ENCODE measurements at places on chromosomes 2 and 18.

DNA sequence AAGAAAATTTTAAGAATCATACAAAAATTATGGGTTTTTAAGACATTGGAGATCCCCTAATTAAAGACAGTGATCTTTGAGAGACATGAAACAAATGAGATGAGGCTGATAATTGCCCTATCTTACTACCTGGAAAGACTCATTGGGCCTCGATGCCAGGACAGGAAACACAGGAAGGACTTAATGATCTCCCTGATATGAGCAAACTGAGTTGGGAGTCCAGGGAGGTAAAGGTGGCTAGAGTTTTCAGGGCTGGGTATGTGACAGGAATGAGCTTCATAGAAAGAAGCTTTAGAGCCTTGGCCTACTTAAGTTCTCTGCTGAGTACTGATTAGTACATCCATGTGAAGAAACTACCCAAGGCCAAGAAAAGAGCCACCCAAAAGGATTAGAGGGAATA, 40.6 kb upstream of the GULP1 start:
- no peak for DNase-seq

- DNase-seq = no peak
Measured at GRCh38 chr18:74146756-74147155, 878 bp downstream of the FBXO15 start.

- no peak for DNase-seq
Measured at GRCh38 chr2:219435701-219436100, 1.1 kb downstream of the SPEG start.

DNA sequence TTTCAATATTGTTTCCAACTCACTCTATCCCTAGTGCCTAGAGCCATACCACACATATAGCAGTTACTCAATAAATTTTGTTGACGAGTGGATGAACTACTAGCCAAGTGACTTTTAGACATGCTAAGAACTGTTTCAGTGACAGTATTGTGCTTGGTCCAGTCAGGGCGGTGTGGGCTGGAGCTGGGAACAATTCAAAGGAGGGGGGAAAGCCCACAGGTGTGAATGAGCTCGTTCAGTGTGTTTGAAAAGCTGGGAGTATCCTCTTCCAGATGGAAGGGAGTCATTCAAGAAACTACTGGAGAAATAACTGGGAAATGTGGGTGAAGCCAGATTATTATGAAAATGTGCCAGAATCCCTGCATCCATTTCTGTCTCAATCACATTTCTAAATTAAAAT, 1.7 kb upstream of the SERPINE2 start:
- DNase-seq = no peak

- DNase-seq = peak; percentile 36
Measured at GRCh38 chr2:37326285-37326684, 1.7 kb upstream of the PRKD3 start.
